ENCODE measurements at places on chromosomes 2 and 18.

- no peak for DNase-seq
Observed at GRCh38 chr2:216849987-216850386, 9.9 kb downstream of the TNP1 start.

DNA sequence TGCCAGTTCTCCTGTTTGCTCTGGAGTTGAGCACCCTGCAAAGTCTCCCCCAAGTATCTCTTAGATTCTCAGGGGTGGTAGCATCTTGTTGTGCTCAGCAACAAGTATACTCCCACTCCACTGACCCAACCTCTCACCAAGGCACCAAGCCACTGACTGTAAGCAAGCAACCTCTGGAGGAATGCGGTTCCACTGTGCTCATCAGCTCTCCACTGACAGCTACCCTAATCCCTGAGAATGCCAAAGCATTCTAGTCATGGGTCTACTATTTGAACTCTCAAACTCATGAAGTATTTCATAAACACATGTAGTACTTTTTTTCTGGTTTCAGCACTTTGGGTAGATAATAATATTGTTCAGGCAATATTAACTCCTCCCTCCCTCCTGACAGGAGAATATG lies 170.0 kb downstream of the EPHA4 start:
- no peak for DNase-seq

DNA sequence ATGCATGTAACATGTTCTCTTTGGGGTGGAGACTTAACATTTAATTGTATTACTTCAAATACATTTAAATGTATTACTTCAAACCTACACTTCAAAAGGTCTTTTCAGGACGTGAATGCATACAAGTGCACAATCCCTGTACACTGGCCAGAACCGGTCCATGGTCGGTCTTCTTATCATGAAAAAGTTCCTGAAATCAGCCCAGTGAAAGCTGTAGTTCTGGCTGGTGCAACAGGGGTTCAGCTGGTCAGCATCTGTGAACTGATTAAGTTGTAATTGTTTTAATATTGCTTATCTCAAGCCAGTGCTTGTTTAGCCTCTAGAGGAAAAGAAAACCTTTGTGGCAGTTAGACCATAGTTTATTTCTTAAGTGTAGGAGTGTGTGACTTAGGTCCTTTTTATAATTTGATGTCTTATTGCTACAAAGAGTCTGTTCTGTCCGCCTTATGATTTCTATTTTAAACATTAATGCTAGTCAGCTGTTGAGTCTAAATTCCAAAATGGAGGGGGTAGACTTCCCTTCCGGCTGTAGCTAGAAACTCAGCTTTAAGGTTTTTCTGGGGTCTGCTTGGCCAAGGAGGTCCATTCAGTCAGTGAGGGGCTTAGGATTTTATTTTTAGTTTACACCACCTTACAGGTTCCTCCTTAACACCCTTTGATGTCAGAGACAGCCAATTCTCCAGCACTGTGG lies 768 bp upstream of the CYBRD1 start:
- DNase-seq = no peak

DNA sequence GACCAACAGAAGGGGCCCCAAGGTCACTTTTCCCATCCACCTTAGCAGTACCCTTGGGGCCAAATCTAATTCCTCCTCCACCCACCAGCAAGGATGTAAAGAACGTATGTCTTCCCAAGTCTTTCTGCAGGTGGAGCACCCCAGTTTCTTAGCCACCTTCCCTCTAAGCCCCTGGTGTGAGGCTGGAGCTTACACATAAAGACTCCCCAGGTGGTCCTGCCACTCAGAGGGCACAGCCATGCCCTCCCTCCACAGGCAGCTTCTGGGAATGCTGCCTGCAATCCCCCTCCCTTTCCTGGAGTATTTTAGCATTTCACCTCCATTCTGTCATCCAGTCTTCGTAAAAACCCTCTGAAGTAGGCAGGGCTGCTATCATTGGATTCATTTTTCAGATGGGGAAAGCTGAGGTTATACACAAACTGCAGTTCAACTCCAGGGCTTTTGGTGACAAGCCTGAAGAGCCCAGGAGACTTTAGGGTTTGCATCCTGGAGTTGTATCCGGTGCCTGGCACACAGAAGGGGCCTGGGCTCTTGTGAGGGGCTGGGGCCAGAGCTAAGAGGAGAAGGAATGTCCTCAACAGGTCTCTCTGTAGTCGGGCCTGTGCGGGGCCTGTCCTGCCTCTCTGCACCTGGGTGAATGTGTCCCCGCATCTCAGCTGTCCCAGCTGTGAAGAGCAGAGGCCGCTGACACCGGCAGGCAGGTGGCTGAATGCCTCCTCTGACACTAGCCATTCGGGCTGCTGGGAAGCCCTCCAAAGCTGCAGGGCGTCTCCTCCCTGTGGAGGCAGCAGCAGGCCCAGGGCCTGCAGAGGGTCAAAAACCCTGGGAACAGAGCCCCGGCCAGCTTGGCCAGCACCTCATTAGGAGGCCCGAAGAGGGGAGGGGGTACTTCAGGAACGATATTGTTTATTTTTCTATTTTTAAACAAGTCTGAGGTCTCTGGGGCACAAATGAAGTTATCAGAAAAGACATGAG lies 27.6 kb downstream of the CIB4 start:
- no peak for DNase-seq
